GM03348 (cell line): ENCODE measurements at places on chromosomes 12 and 14.
A peak's percentile ranks its signal among the peaks of the same experiment; 100 is the strongest.

DNA sequence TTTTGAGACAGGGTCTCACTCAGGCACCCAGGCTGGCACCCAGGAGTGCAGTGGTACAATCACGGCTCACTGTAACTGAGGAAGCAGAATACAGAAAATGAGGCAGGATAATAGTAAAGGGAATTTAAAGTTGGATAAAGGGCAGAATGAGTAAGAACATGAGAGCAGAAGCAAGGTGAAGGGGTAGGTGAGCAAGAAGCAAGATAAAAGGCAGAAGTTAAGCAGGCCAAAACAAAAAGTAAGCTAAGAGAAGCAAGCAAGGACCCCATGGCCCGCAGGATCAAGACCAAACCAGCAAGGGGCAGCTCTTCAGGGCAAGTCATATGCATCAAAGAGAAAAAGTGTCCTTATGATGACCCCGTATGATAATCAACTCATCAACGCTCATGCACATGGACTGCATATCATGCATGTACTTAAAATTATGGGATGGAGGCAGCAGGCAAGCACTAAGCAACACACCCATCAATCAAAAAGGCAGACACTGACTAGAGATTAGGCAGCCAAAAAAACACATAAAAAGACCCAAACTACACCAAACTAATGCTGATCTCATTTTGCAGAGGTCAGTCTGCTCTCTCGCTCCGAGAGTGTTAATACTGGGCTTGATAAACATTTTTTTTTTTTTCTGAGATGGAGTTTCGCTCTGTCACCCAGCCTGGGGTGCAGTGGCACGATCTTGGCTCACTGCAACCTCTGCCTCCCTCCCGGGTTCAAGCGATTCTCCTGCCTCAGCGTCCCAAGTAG, 11.6 kb downstream of the TIMELESS start:
- no peak for DNase-seq

- DNase-seq: peak; percentile 16
Observed at GRCh38 chr12:45191239-45191638, 24.7 kb upstream of the ANO6 start.

GRCh38 chr14:27410981-27411380, 813.1 kb upstream of the NOVA1 start:
- no peak for DNase-seq

DNA sequence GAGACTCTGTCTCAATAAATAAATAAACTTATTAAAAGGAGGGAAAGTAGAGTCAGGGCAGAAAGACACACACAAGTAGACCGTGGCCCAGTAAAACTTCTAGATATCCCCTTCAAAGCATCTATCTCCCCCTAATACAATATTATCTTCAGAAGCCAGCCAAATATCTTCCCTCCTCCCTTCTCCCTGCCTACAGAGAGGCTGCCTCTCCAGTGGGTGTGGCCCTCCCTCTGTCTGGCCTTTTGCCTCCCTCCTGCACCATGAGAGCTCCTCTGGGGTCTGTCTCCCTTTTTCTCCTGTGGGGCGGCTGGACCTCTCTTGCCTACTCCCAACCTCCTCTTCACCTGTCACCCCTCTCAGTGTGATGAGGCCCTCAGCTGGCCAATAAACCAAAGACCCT, 139.2 kb downstream of the EGLN3 start:
- DNase-seq: no peak

- DNase-seq: no peak
Observed at GRCh38 chr12:332581-333205, 56.4 kb downstream of the KDM5A start.

- DNase-seq: no peak
Observed at GRCh38 chr14:24809135-24809534, 175.1 kb upstream of the GZMB start.

DNA sequence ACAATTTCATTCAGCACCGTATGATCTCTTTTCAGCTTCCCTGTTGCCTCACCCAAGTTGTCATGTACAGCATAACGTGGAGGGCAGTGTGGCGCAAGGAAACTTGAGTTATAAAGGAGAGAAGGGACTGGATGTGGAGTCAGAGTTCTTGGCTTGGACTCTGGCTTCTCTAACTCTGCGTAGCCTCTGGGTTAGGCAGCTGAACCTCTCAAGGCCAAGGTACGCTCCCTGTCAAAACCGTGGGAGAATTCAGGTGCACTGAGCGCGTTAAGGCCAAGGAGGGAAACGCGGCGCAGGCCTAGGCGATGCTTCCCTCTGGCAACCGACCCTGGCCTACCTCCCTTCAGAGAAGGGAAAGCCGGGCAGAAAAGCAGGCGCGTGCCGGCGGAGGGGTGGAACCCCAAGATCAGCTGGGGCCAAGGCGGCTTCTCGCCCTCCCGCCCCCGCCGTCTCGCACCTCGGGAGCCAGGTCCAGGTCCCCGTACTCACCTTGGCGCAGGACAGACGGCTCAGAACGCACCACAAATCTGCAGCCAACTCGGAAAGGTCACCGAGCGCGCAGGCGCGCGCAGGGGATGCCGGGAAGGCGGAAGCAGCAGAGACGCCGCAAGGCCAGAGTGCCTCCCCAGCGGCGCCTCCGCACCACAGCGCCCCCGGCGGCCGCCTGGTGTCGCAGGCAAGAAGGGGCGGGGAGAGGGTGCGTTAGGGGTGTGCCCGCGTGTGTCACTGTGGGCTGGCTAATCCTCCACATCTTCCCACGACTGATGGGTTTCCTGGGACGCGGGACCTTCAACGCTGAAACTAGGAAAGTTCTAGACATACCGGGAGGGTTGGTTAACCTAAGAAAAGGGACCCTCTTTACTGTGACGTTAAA, 7.0 kb upstream of the TDRD9 start:
- peak; percentile 99 for DNase-seq

DNA sequence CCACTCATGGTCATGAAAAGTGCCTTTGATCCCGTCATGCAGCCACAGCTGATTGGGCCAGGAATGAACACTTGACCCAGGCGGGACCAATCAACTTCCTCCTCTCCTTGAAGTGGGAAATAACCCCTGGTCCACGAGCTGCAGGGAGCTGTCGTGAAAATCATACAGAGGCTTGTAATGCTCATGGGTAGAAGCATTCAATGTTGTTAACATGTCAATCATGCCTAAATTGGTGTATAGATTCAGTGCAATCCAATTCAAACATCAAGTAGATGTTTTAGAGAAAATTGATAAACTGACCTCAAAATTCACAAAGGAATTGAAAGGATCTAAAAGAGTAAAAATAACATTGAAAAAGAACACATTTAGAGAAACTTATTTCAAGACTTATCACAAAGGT, 1019.0 kb upstream of the TMEM132C start:
- no peak for DNase-seq

GRCh38 chr14:67644428-67644827, 24.7 kb downstream of the ARG2 start:
- DNase-seq: no peak

DNA sequence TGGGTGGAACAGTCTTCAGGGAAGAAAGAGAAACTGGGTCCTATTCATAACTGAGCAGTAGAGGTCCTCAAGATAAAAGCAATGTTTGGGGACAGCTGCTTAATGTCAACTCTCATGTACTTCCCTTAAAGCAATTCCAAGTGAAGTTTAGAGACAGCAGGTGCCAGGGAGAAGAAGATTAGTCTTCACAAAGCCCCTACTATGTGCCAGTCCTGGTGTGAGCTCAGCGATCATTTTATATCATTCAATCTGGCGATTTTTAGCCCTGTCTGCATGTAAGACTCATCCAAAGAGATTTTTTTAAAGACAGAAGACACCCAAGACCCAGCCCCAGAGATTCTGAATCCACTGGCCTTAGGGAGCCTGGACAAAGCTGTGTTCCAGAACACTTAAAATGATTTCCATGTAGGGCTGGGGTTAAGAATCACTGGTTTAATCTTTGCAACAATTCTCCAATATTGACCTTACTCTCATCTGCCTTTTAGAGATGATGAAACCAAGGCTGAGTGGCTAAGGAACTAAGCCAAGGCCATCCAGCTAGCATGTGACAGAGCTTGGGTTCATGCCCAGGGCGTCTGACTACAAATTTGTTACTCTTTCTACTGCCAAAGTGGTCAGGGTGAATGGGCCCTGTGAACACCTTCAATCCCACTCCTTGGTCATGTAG, 404.5 kb upstream of the TBX3 start:
- no peak for DNase-seq

- no peak for DNase-seq
Observed at GRCh38 chr12:105576261-105576660, 245.8 kb downstream of the C12orf75 start.

DNA sequence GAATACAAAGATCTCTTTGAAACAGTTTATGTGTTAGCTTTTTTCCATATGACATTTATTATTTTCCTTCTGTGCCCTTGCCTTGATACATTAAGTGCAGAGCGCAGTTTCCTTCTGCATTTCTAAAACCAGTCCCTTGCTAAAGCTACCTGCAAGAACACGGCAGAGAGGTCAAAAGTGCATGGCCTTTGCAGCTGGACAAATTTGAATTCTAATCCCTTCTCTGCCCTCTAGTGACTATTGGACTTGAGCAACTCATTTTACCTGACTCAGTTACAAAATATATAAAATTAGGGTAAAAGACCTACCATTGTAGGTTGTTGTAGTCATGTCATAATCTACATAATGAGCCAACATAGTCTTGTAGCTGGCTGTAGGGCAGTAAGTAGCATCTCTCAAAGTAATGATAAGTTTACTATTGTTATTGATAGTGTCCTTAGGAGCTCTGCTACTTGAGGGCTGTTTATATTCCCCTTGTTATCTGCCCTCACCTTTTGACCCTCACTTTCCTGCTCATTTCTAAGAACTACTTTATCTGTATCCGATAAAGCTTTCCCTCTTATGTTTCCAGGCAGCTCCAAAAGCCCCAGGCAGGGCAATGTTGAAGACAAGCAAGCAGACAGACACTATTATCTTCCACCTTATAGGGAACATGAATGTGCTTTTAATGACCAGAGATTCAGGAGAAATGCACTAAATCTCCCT, 120.0 kb upstream of the PDZRN4 start:
- DNase-seq: no peak

- no peak for DNase-seq
Observed at GRCh38 chr12:109718390-109718789, 4.8 kb downstream of the FAM222A start.

- DNase-seq: no peak
Observed at GRCh38 chr12:82968631-82969367, 282.1 kb downstream of the TMTC2 start.

- no peak for DNase-seq
Observed at GRCh38 chr12:53290661-53291060, 4.7 kb upstream of the PFDN5 start.

DNA sequence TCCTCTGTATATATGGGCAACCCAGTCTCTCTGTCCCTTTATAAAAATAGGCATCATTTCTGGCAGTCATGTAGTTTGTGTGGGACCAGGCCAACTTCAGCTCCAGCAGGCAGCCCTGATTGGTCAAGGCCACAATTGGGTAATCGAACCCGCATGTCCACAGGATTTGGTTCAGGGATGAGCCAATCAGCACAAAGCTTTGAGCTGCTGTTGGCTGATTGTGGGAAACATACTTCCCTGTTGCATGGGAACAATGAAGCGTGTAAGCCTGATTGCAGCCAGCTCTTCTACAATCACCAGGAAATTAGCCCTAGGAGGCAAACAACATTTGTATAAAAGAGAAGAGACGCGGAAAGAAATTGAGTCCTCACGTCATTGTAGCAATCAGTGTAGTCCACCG, 328.6 kb downstream of the PCNX1 start:
- no peak for DNase-seq

DNA sequence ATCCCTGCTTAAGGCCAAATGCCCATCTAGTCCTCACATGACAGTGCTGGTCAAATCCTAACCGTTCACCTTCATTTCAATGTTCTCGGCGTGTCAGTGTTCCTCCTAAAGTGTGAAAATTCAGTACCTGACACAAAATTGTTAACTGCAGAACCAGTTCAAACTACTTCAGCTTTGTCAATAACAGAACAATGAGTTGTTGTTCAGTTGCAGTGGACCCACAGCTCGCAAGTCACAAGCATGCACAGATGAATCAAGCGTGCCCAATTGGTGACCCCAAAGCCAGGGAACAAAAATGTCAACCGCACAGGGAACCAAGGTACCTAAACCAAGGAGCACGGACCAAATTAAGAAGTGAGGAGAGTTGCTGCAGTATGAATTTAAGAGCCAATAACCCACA, 23.2 kb downstream of the NRDE2 start:
- DNase-seq: no peak

DNA sequence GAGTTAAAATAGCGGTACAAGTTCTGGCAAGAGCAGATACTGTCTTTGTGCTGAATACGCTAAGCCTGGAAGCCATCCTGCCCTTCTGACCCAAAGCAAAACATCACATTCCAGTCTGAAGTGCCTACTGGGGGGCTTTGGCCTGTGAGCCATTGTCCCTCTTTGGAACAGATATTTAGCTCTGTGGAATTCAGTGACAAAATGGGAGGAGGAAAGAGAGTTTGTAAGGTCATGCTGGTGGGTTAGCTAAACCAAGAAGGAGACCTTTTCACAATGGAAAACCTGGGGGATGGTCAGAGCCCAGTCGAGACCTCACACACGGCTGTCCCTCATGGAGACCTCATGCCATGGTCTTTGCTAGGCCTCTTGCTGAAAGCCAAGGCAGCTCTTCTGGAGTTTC, 18.5 kb downstream of the EMP1 start:
- DNase-seq: no peak

- peak; percentile 9 for DNase-seq
Observed at GRCh38 chr12:87439990-87440827, 589.0 kb downstream of the C12orf50 start.

GRCh38 chr12:130203151-130203550, 40.9 kb downstream of the FZD10 start:
- DNase-seq: no peak
